ENCODE measurements at places on chromosomes 2 and 18.

- DNase-seq: no peak
Measured at GRCh38 chr2:216348756-216349308, 23.5 kb downstream of the MARCHF4 start.

- DNase-seq: peak; percentile 18
Measured at GRCh38 chr2:102357937-102358336, 2.3 kb downstream of the IL18R1 start.

GRCh38 chr2:231684314-231685223 is 23.8 kb upstream of the PTMA start:
- DNase-seq: peak; percentile 60

- no peak for DNase-seq
Measured at GRCh38 chr18:3294435-3295080, 32.6 kb downstream of the MYL12B start.

Measured in germinal center (tissue), 1 donor.